ENCODE measurements at places on chromosomes 2 and 18.

DNA sequence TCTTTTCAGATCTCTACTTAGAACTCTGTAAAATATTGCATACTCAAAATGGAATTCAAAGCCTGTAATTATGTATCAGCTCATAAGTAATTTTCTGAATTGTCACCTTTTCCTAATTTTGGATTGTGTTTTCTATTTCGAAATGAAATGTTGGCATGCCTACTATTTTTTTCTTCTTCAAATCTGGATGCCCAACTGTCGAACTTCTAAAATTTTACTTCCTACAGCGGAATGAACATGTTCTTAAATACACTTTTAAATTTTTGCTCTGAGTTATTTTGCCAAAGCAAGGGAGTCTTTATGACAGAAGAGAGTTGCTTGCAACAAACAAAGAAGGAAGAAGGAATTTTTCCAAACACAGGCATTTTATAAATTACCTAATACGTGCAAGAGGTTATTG lies 336.0 kb downstream of the ADCYAP1 start:
- DNase-seq = no peak

GRCh38 chr2:226115832-226116200 lies 683.8 kb downstream of the IRS1 start:
- DNase-seq = peak; percentile 42

DNA sequence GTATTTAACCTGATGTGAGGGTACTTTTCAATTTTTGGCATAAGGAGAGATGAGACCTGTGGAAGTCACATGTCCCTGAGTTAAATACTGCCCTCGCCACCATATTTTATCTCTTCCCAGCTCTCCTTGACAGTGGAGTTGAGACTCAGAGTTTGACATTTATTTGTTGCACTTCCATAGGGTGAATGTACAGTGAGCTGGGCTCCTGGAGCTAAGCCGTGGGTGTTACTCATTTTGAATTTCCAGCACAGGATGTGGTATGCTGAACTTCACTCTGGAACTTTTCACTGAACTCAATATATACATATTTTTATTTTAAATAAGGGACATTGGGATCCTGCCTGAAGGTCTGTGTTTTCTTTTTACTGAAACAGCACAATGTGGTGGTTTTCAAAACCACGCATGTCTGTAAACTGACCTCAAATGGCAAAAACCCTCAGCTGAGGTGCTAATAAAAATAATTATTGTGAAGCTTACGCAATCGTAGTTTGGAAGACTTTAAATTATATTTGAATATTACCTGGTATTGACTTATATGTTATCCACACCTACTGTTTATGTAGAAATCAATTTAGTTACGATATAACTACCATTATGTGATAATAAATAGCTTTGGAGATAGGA lies 12.1 kb downstream of the RNF144A start:
- DNase-seq = no peak

GRCh38 chr18:3447068-3447894 lies 2.7 kb upstream of the TGIF1 start:
- peak; percentile 84 for DNase-seq

DNA sequence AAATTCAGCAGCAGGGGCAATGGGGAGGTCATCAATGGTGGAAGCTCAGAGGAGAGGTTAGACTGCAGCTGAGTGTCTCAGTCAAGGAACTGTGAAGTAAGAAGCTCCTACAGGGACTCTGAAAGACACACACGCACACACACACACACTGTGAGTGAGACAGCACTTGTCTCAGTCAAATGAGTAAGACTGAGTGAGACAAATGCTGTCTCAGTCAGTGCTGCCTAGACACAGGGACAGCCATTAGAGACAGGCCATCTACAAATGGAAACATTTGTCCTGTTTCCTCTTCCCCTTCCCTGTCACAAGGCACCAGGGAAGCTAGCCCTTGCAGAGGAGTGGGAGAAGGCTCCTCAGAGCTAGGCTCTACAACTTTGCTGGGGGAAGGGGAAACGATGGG lies 577.4 kb upstream of the GCFC2 start:
- DNase-seq = no peak

- DNase-seq = no peak
These were observed 17.7 kb upstream of the SERPINB2 start for GRCh38 chr18:63869851-63870250.

DNA sequence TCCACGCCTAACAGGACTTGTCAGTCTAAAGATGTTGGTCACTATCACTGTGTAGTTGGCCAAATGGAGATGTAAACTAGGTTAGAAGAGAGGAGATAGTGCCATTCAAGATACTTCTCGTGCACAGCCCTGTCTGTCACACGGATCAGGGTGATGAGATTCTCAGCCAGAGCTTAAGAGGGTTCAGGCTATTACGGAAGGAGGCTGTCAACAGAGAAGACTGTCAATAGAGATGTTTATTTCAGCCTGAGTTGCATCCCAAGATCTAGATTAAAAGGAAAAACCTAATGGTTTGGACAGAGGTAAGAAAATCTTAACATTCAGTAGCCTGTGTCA lies 83.4 kb downstream of the AAK1 start:
- no peak for DNase-seq

Measured in fibroblast of pulmonary artery (primary cell).